Caki2 (cell line): ENCODE measurements at places on chromosomes 1 and 21.

DNA sequence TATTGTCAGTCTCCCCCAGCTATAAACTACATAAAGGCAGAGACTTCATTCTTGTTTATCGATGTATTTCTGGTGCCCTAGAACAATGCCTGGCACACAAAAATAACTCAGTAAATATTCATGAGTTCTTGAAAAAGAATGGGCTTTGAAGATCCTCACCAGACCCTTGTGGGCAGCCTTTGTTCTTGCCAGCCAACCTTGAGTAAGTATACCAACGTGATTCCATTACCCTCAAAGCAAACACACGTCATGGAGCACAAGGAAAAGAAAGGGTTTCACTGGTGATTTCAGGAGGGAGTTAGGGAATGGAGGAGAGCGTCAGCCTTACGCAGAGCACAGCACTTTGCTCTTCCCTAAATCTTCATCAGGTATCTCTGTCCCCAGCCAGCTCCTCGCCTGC is 29.4 kb downstream of the NMNAT2 start:
- no peak for DNase-seq

GRCh38 chr1:35532497-35533223 is 24.5 kb downstream of the KIAA0319L start:
- no peak for DNase-seq

DNA sequence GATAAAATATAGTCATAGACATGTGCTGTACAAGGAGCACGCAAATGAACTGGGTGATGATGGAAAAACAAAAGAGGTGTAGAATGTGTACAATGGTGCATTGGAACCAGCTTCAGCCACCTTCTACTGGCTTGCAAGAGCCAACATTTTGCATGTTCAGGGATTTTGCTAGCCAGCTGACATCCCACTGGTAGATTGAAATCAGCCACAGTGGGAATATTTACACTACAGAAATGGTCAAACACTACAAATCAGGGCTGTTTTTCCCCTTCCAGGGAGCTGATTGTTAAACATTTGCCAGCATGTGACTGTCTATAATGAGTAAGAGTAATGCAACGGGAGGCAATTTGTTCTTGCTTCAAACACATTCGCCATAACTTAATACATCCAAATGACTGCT is 23.2 kb downstream of the PMVK start:
- no peak for DNase-seq

DNA sequence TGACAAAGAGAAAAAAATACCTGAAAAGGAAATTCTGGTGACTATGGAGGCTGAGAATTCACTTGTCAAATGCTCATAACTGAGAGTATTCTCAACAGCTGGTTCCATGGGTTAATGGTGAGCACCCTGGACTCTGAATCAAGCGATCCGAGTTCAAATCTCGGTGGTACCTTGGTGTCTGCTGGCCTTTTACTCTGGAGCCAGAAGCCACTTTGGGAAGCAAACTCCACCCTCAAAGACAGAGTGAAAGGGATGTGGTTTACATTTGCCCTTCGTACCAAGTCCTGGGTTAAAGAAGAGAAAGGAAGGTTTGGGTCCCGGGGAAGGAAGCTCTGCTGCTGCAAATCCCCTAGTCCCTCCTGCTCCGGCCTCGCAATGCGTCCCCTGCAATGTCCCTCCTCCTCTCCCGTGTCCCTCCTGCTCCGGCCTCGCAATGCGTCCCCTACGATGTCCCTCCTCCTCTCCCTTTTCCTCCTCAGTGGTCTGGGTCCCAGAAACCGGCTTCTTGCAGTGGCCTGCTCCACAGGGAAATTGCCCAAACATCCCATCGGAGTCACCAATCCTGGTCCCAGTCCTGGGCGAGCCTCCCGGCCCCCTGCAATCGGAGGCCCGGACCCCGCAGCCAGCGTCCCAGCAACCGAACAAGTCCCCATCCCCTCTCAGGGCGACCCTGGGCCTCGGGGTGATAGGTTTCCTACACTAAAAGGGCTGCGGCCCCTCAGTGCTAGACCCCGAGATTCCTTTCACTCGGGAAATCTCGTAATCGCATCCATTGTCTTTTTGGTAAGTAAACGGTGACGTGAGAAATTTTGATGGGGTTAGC is 129.4 kb downstream of the PPIAL4G start:
- DNase-seq, result no peak

DNA sequence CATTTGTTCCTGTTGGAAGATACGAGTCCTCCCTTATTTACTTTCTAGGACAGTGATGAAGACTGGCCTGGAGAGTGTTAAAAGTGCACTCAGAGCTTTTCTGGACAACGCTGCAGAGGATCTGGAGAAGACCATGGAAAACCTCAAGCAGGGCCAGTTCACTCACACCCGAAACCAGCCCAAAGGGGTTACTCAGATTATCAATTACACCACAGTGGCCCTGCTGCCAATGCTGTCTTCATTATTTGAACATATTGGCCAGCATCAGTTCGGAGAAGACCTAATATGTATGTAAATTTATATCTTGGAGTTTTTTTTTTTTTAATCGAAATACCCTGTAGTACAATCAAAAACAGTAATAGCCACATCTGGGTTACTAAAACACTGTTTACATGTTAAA is 190.5 kb downstream of the ZP4 start:
- DNase-seq, result no peak

GRCh38 chr1:24584171-24584647 is 28.3 kb downstream of the NCMAP start:
- no peak for DNase-seq

DNA sequence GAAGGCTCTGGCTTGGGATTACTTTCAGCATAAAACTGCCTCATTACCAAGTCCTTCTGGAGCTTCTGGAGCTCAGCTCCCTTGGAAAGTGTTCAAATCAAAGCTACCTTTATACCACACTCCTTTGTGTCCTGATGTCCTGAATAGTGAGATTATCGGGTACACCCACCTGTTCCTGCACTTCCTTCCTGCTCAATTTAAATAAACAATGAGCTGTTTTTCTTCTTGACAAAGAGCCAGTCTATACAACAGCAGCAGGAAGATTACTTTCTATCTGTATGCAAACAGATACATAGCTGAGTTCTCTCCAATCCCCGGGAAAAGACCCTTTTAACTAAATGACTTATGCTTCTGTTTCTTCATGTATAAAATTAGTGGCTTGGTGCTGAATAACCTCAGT is 258.0 kb upstream of the FMN2 start:
- no peak for DNase-seq
